ENCODE measurements at places on chromosomes 3 and 15. TPM values are rescaled to one million over a fixed set of nuclear protein-coding genes. Genes with fewer than 3 reads are reported as not detected.

DNA sequence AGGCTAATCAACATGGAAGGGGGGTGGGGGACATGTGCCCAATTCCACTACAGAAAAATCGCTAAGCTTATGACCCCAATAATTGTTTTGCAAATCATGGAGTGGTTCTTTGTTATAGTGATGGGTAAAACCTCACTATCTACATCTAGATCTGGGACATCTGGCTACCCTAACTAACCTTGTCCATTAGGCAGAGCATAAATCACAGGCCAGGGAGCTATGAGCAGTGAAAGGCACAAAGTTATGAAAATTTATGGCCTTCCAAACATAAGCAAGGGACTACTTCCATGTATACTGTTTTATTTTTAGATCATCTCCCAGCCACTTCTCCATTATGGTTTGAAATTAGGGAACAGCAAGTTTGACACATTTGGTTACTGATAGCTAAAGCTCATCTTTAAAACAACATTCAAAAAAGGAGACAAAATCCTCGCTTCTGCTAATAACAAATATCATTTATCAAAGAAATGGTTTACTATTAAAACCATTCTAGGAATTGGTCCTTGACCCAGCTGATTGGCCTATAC is 78.3 kb downstream of the RSL24D1 start:
- no peak for DNase-seq

DNA sequence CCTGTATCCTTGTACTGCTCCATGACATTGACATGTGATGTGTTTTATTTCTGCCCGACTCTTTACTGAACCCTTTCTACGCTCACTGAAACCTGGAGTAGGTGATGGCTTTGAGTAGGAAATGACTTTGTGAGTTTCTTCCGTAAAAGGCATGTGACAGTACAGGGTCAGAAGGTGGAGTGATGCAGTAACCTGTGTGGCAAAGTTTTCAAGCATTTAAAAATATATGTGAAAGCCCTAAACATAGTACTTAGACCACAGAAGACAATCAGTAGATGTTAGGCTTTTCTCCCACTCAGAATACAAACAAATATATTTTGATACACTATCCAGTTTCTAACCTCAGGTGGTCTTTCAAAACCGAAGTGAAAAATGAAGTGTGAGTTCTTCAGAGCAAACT is 31.3 kb upstream of the SACM1L start:
- DNase-seq, result no peak

Gene SQOR
- 34.0 TPM for total RNA-seq

DNA sequence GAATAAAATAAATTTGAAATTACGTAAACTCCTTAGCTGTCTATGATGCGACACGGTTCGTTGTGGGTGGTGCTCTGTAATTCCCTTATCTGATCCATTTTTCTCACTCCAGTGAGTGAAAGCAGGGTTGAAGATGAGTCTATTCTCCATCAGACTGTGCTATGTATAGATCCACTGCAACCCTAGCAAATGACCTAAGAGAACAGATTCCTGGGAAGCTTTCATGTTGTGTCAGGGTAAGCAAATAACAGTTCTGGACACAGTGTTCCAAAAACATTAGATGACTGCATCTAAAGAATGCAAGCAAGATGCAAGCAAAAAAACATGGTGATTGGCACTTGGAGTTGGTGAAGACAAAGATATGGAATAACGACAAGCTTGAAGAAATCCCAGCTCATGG is 239.3 kb downstream of the SLC9A9 start:
- peak; percentile 97 for DNase-seq
